Cortex of kidney (tissue), 1 donor: ENCODE measurements at places on chromosomes 5 and 9.

DNA sequence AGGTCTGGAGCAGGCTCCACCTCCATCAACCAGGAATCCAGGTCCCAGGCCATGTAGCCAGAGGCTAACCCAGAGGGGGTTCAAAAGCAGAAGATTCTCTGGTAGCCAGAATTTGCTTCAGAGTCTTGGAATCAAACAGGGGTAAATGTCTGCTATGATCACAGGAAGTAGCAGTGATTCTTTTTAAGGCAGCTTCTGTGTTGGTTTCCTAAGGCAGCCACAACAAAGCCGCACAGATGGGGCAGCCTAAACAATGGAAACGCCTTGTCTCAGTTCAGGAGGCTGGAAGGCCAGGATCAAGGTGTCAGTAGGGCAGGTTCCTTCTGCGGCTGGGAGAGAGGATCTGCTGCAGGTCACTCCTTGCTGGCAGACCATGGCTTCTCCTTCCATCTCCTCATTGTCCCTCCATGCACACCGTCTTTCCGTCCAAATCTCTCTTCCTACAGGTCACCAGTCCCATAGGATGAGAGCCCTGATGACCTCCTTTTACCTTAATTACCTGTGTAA is 167.3 kb downstream of the ROR2 start:
- DNase-seq: no peak

DNA sequence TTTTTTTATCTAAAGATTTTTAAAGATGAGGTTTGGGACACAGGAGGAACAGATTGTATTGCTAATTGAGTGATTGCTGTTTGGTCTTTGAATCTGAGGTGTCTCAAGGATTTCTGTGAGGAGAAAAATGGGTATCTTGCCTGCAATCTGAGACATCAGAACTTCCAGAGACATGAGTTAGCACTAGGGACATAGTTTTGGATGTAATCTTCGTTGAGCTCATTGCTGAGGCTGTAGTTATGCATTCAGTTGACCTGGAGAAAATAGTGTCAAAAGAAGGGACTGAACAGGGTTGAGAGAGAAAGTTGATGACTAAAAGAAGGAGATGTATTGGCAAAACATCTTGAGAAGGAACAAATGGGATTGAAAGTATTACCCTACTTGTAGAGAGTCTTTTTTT is 24.6 kb downstream of the C9orf85 start:
- no peak for DNase-seq

DNA sequence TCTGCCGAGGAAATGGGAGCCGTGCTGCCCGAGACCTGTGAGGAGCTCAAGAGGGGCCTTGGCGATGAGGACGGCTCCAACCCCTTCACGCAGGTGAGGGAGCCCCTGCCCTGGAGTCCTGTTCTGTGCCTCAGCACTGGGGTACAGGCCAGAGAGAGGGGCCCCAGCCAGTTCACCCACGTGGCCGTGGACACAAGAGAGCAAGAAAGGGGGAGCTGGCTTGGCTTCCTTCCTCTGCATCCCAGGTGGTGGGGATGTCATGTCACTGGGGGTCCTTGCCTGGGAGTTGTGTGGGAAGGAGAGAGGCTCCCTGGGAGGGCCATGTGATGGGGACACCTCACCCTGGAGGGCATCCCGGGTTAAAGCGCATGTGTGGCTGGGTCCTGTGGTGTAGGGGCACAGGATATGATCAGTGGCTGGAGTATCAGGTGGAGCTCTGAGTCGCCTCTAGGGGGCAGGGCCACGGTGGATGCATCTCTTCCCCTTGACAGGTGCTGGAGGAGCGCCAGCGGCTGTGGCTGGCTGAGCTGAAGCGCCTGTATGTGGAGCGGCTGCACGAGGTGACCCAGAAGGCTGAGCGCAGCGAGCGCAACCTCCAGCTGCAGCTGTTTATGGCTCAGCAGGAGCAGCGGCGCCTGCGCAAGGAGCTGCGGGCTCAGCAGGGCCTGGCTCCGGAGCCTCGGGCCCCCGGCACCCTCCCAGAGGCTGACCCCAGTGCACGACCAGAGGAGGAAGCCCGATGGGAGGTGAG is 7.5 kb downstream of the N4BP3 start:
- no peak for DNase-seq

DNA sequence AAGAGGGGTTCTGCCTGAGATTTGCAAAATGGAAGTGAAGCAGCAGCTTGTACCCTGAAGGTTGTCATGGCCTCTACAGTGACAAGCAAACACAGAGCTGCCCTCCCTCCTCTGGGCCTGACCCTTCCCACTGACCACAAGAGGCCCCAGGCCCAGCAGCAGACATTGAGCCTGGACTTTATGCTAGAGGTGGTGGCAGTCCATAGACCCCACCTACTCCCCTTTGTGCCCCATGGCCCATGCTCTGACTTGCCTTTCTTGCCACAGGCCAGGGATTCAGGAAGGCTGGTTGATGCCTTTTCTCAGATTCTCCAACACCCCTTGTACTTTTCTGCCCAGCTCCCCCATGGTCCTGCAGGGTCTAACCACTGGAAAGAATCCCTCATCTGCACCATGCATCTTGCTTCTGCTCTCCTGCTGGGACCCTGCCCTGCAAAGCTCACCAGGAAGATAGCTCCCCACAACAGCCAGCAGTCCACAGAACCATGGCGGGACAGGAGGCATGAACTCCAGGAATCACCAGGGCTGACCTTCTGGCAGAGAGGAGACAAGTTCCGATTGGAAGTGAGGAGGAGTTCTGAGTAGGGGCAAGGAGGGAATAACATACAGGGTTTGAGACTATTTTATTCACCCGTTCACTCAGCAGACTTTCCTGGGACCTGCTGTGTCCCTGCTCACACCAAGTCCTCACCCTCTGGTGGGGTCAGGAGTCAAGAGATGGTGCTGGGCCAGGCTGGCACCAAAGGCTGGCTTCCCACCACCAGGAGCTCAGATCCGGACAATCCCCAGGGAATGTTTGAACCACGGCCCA is 263.8 kb downstream of the SYK start:
- DNase-seq: no peak

GRCh38 chr5:109468288-109468676 is 58.5 kb upstream of the PJA2 start:
- no peak for DNase-seq

DNA sequence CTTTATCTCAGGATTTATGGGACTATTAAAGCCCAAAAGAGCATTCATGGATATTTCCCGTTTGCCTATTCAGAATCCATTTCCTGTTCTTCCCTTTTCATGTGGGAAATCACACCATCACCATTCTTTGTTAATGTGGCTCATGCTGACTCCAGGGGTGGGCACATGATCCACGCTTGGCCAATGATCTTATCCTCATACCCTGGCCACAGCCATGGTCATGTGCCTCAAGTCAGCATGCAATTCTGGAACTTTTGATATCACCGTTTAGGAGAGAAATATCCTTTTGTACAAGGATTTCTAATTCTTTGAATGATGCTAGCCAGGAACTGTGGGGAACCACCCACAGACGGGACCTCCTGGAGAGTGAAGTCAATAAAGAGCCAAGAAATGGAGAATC is 272.2 kb downstream of the PRELID2 start:
- no peak for DNase-seq
